ENCODE measurements at places on chromosomes 13 and 19.

GRCh38 chr13:41231786-41232185 lies 31.6 kb downstream of the MTRF1 start:
- DNase-seq: no peak

DNA sequence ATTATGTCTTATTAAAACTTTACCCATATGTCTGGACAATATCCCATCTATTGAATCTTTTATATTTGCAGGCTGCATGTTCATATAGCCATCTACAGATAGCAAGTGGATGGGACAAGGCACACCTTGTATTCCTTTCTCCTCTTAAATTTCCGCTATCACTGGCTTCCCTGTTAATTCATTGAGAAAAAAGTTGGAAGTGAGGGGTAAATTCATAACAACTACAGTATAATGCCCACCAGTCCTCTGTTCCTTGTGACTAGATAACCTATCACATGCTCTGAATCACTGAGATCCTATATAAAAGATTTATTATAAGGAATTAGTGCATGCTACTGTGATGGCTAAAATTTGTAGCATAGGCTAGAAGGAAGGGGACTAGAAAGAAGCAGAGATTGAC lies 1005.8 kb upstream of the ATXN8OS start:
- DNase-seq: no peak

GRCh38 chr19:37519890-37520289 lies 13.2 kb downstream of the ZNF793 start:
- no peak for DNase-seq

DNA sequence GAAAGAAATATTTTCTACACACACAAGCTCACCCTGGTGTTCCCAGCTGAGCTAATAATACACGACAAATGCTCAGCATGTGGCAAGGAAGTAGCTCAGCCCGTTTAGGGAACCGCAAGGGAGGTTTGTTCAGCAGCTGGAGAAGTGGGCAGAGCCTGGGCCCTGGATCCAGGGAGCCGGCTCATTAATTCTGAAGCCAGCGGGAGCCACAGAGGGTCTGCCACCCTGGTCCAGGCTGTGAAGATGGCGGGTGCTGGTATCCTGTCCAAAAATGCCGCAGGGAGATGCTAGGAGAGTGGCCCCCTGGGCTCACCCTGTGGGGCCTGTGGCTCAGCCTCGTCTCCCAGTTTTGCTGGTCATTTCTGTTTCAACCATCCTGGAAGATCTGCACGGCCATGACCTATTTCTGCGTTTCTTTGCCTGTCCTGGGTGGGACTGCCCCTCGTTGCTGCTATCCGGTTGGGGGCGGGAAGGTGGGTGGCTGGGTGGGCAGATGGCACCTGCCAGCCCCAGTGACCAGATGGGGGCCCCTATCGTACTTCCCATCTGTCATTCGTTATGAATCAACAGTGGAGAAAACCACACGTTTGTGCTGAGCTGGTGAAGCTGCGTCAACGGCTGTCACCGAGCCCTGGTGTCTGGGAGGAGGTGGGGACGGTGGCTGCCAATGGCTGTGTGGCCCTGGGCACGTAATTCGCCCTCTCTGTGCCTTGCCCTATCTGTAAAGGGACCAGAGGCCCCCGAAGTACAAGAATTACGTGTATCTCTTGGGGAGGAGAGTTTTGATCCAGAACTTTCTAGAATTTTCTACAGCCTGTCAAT lies 2.7 kb upstream of the GNA15 start:
- DNase-seq: no peak

DNA sequence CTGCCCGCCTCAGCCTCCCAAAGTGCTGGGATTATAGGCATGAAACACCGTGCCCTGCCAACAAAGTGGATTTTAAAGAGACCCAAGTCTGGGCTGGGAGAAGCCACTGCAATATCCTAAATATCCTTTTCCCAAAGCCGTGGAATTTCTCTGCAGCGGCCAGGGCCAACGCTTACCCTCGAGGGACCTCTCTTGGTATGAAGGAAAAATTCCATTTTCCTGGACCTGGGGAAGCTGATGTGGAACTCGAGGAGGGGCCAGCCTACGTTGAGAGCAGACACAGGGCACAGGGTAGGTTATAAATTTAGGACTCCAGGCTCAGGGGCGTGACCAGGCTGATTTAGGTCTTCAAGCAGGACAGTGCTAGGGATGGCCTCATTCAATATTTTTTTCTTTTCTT lies 17.7 kb upstream of the UPF1 start:
- no peak for DNase-seq

DNA sequence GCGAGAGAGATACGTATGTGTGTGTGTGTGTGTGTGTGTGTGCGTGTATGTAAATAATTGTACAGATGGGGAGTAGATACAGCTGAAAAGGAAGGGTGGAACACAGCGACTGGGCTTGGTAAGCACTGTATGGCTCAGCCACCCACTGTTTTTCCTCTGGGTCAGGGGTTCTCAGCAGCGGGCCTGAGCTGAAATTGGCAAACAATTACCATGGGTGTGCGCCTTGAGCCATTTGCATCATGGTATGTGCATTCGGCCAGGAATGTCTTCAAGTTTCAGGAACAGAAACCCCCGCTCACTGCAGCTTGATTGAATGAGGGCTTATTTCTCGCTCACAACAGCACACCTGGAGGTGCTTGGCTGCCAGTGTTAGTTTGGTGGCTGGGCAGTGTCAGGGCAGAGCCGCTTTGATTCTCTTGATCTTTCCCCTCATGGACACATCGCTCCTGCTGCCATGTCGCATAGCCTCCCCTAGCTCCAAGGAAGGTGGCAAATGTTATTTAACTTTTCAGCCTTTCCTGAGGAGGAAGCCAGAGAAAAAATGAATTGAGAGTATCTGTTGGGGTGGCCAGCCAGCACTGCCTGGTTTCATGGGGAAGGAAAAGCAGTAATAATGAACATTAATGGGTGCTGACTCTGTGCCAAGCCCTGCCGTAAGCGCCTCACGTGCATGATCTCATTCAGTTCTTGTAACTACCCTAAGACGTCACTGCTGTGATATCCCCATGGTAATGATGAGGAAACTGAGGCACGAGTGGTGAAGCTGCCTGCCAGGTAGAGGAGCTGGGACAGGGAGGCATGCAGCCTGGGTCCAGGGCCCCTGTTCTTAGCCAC lies 126.9 kb downstream of the SIPA1L3 start:
- no peak for DNase-seq

GRCh38 chr19:3302755-3303154 lies 63.6 kb upstream of the NFIC start:
- no peak for DNase-seq

DNA sequence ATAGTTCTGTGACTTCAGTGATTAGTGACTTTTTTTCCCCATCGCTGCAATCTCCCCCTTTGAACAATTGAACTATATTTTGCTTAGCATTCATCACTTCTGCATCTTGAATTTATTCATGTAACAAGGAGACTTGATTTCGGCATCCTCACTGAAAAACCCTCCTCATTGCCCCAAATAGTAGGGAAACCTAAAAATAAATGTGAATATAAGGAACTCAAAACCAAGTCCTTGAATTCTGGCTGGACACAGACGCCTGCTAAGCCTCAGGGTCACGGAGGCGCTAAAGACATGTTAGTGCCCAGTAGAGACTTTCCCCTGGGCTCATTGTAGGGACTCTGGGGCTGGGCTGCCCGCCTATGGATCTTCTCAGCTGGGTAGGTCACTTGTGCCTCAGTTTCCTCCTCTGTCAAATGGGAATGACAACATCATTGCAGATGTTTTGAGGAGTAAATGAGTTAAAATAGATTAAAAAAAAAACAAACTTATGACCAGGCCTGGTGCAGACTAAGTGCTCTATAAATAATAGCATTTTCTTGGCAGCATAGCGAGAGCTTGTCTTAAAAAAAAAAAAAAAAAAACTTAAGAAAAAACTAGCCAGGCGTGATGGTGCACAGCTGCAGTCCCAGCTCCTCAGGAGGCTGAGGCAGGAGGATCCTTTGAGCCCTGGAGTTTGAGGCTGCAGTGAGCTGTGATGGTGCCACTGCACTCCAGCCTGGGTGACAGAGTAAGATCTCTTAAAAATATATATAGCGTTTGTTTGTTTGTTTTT lies 1.8 kb upstream of the ADGRE5 start:
- DNase-seq: no peak

- DNase-seq: no peak
Observed at GRCh38 chr19:3193256-3194105, 7.8 kb downstream of the NCLN start.

- no peak for DNase-seq
Observed at GRCh38 chr13:94784066-94784465, 71.7 kb upstream of the SOX21 start.

DNA sequence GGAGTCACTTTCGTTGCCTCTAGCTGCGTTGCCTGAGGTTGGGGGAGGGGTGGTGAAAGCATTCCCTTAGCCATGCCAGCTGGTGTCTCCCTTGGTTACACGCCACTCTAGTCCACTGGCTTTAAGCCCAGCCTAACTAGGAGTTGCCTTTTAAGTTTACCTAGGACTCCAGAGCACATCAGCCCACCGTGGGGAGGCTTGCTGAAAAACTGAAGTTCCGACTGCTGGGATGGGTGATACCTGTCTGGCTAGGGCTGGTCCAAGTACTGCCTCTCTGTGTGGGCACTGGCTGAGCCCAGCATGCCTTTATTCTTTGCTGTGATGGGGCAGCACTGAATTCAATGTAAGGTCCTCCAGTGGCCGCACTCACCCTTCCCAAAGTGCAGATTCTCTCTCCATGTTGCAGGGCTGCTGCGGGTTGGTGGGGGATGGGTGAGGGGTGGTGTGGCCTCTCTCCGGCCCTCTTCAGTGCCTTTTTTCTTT lies 11.8 kb upstream of the CEACAM1 start:
- DNase-seq: peak; percentile 37

- DNase-seq: no peak
Observed at GRCh38 chr13:31943591-31943990, 88.0 kb upstream of the FRY start.

DNA sequence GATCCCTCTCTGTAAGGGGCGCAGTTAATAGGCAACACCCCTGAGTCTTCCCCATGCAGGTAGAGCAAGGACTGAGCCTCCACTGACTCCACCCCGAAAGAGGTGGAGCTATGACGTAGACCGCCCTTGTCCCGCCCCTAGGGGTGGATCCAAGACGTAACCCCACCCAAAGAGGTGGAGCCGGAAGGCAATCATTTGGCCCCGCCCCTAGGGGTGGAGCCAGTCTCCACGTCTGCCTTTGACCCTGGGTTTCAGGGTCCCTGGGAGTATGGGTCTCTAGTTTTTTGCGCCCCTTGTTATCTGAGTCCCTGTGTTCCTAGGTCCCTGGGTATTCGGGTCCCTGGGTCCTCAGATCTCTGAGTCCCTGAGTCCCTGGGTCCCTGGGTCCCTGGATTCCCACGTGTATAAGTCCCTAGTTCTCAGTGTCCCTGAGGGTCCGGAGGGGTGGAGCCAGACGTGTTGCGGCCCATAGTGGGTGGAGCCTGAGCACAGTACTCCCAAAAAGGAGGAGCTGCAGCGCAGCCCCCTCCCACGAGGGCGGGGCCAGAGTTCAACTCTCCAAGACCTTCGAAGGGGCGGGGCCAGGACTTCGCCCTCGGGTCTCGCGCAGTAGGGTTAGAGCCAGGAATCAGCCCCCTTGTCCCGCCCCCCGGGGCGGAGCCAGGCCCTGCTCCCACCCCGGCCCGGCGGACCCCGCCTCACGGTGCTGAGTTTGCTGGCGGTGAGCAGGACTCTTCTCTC lies 5.3 kb downstream of the DENND1C start:
- peak; percentile 25 for DNase-seq

- no peak for DNase-seq
Observed at GRCh38 chr13:60175571-60175970, 11.8 kb upstream of the DIAPH3 start.

- DNase-seq: no peak
Observed at GRCh38 chr19:50497022-50497405, 14.0 kb downstream of the JOSD2 start.

DNA sequence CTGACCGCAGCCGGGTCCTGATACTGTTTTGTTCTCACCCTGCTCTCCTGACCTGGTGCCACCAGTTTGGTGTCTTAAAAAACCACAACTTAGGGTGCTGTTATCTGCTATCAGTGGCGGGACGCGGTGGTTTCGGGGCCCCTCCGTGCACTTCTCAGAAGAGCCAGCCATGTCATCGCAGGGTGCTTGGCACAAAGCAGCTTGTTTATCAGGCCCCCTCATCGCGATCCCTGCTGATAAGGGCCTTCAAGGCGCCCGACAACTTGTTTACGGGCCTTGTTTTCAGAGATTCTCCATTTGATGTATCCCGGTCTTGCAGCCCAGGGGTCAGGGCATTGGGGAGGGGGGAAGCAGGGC lies 58.1 kb upstream of the KLF2 start:
- no peak for DNase-seq

GRCh38 chr13:101139081-101139480 lies 277.2 kb downstream of the NALCN start:
- DNase-seq: no peak

DNA sequence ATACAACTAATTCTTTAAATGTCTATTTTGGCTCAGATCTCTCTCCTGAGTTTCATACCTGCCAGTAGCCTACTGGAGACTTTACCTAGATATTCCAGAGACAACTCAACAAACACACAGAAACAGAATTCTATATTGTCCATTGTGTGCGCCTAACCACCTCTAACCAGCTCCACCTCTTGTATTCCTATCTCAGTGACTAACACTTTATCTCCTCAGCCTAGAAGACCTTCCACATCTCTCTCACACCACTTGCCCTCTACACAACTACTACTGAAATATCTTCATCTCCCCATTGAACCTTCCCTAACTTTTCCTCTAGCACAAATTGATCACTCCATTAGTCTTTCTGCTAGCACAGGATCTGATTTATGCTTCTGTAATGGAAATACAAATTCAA lies 6.7 kb downstream of the VWA8 start:
- no peak for DNase-seq

DNA sequence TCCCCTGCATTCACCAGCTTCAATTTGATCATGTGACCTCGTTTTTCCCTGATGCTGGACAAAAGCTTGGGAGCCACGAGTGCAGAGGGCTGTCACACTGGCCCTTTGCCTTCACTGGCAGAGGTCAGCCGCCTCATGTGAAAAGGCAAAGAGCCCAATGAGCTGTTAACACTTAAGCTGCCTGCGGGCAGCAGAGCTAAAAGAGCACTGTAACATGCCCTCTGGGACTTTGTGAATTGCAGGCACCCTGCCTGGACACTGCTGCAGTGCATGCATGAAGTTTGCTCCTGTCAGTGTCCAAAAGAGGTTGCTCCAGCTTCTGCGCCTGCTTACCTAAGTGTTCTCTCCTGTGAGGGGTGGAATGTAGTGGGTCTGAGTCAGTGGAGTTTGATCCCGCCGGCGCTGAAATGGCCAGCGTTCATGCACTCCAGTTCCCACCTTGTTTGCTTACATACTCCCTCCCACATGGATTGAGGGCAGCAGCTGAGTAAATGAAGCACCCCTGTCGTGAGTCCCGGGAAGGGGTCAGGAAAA lies 193.7 kb downstream of the RFC3 start:
- no peak for DNase-seq

DNA sequence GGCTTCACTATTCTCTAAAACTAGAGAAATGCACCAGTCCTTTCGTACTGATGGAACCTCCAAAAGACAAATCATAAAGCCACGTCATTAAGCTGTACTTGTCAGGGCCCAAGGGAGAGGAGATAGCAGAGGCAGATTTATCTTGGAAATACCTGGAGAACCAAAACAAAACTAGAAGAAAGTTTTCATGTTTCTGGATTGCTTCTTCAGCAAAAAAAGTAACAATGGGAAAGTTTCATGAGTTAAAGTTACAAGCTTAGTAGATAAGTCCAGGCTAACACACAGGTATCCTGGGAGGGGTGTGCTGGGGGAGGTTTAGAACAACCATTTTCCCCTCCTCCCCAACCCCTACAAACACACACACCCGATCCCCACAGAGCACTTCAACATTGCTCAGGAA lies 21.6 kb downstream of the RANBP3 start:
- no peak for DNase-seq

- DNase-seq: no peak
Observed at GRCh38 chr13:106440866-106441265, 94.6 kb downstream of the EFNB2 start.

- no peak for DNase-seq
Observed at GRCh38 chr13:79429309-79429708, 23.3 kb upstream of the RBM26 start.

Measured in NCI-H446 (cell line).